ENCODE measurements at places on chromosomes 2 and 18.

- no peak for DNase-seq
Observed at GRCh38 chr2:166410828-166411472, 35.2 kb upstream of the SCN9A start.

GRCh38 chr2:7557376-7557775, 640.2 kb downstream of the RNF144A start:
- no peak for DNase-seq

DNA sequence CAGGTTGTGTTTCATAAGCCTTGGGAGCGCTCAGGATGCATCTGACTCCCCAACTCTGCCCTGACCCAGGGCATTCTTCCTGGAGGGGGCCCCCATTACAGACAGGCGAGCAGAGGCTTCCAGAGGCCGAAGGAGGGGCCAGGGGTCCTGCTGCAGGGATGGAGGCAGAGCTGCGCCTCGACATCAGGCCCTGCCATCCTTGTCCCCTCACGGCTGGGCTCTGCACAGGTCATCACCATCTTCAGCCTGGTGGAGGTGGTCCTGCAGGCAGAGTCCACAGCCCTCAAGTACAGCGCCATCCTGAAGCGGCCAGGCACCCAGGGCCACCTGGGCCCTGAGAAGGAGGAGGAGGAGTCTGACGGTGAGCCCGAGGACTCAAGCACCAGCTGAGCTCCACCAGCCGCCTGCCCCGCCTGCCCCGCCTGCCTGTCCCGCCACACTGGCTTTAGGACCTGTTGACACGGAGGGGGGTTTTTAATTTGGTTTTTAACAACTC, 42.3 kb upstream of the ALPP start:
- no peak for DNase-seq

GRCh38 chr18:62522178-62522503, 684 bp upstream of the ZCCHC2 start:
- no peak for DNase-seq

- peak; percentile 49 for DNase-seq
Observed at GRCh38 chr2:47486841-47487497, 84.0 kb downstream of the MSH2 start.

DNA sequence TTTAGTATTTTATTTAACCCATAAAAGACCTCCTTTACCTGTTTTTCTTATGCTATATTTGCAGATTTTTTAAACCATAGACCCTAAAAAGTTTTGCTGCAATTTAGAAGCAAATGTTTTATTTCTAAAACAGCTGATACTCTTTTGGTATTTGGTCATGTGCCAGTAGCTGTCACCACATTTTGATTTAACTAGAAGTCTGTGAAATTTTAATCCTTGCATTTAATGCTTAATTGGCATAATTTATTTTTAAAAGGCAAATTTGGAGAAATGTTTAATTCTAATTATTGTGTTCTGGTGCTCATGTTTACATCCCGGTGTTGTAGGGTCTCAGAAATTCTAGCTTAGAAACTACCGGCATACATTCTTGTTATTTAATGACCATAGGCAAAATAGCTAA, 111.8 kb downstream of the TTC27 start:
- DNase-seq = no peak

DNA sequence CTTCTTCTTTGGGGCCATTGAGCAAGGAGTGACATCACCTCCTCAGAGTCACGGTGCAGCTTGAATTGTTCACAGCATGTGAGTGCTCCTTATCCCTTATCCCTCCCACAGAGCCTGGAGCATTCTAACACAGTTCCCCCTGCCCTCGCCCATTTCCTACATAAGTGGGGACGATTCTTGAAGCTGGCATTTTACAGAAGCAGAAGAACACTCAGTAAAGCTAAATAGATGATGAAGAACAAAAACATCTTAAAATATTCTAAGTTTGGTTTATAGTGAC, 135.8 kb upstream of the APCDD1 start:
- no peak for DNase-seq
